ENCODE measurements at places on chromosomes 2 and 18.

GRCh38 chr2:216909541-216910210, 49.8 kb upstream of the TNP1 start:
- no peak for DNase-seq

- no peak for DNase-seq
Observed at GRCh38 chr2:181152701-181153100, 172.3 kb downstream of the UBE2E3 start.

- no peak for DNase-seq
Observed at GRCh38 chr18:61736133-61736532, 156.7 kb downstream of the RNF152 start.

- DNase-seq, result no peak
Observed at GRCh38 chr2:168254158-168254935, 7.0 kb upstream of the STK39 start.

DNA sequence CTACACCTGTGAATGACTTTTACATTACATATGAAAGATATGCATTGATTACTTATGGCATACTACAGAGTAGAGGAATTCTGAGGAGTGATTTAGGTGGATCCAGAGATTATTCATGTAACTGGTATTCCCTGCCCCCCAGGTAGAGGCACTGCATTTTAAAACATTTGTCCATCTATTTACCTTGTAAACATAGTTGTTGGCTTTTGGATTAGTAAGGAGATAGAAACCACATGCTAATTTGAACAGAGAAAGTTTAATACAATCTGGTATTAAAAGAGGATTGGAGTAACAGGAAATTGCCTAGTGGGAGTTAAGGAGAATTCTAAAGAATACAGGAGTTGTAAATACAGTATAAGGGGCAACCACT, 15.9 kb downstream of the GALNT3 start:
- no peak for DNase-seq

DNA sequence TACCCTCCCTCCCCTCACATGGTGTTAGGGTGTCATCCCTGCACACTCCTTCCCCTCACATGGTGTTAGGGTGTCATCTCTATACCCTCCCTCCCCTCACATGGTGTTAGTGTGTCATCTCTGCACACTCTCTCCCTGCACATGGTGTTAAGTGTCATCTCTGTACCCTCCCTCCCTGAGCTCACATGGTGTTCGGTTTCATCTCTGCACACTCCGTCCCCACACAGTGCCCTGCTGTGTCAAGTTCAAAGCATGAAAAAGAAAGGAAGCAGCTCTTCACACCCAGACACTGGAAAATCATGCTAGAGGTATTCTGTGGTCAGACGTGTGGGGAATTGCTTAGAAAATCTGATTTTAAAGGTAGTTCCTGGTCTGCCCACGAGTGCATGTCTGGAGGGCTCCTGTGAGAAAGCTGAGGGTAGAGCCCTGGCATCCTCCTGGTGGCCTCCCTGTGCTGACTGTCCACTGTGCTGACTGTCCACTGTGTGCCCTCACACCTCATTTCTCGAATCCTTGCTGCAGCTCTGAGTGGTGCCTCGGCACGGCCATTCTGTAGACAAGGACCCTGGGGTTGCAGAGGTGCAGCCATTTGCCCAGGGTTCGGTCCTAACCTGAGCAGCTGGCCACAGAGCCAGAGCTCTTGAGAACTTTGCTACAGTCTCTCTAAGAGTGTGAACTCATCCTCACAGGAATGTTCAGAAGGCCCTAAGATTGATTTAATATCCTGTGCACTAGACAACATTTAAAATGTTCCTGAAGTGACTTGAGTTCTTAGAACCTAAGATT, 69.1 kb upstream of the NFATC1 start:
- peak; percentile 5 for DNase-seq

- DNase-seq, result peak; percentile 87
Observed at GRCh38 chr18:9876867-9877654, 8.7 kb upstream of the TXNDC2 start.

- DNase-seq, result peak; percentile 63
Observed at GRCh38 chr2:54665436-54665856, 58.0 kb upstream of the EML6 start.

DNA sequence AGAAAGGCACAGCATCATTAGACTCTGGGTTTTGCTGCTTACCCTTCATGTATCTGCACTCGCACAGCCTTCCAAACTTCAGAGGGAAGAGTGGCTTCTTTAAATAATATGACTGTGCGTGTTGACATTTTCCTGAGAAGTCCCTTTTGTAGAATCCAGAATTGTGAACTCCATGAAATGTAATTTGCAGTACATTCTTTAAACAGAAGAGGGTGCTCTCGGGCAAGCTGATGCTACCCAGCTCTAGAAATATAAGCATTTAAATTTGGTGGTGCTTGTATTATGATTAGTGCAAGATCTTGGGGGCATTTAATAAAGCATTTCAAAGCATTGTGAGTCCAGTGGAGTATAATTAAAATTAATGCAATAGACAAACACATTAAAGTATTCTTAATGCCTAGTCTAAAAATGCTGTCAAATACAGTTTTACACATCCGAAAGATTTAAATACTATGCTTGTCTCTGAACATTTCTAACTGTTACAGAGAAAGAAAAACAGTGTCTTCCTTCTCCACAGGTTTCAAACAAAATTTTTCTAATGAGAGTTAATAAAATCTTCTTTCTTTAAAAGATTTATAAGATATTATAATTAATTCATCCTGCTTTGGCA, 17.3 kb upstream of the GTF2A1L start:
- DNase-seq, result peak; percentile 25

DNA sequence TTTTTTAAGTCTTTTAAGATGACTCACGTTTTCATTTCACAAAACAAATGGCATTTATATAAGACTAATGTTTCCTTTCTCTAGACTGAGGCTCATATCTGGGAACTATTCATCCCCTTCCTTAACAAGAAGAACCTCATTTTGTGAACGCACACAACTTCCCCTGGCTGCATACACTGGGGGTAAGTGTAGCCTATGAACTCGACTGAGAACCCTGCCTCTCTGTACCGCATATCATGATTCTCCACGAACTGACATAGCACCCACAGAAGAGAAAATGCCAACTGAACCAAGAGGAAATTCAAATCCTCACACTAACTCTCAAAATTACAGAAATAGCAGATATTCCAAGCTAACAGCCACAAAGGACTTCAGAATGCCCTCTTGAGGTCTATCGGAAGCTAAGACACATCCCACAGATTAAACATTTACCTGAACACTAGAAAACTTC, 236.7 kb downstream of the TCF4 start:
- no peak for DNase-seq
